ENCODE measurements at places on chromosomes 2 and 18. TPM values are rescaled to one million over a fixed set of nuclear protein-coding genes. Genes with fewer than 3 reads are reported as not detected.

Gene PASK
- 54.9 TPM for total RNA-seq

- H3K27me3 ChIP-seq: peaks cover 3% of the 10 kb centered on the region
- no peaks in the 10 kb centered on the region for H3K4me1 ChIP-seq
- H3K27ac ChIP-seq: no peak overlapping the region
- no peaks in the 10 kb centered on the region for H3K36me3 ChIP-seq
- no peak for DNase-seq
- no peak overlapping the region for H3K4me3 ChIP-seq
Observed at GRCh38 chr2:237289139-237289538, 124.8 kb downstream of the COL6A3 start.

Gene ACMSD
- total RNA-seq: not detected

Gene G6PC2
- total RNA-seq: not detected

GRCh38 chr2:31429759-31430438 lies 15.4 kb upstream of the XDH start:
- H3K27me3 ChIP-seq: no peaks in the 10 kb centered on the region
- DNase-seq: no peak
- H3K27ac ChIP-seq: no peak overlapping the region
- no peak overlapping the region for H3K4me3 ChIP-seq
- no peaks in the 10 kb centered on the region for H3K4me1 ChIP-seq

Gene C18orf54
- total RNA-seq: 4.0 TPM

DNA sequence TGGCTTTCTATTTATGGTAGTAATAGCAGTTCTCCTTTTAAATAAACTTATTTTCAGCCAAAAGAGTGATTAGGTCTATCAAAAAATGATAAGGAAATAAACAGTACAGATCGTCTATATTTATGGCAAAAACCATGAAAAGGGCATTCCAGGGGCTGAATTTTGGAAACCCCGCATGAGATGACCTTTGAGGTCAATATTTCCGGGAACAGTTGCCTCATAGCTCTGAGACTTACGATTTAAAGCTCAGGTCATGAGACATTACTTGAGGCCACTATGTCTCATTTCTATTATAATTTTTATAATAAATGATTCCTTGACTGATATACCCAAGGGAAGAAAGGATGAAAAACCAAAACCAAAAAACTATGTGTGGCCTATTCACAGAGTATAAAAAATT lies 101.1 kb downstream of the LDLRAD4 start:
- H3K4me3 ChIP-seq: no peak overlapping the region
- no peaks in the 10 kb centered on the region for H3K27me3 ChIP-seq
- no peak for DNase-seq
- H3K4me1 ChIP-seq: no peaks in the 10 kb centered on the region

DNA sequence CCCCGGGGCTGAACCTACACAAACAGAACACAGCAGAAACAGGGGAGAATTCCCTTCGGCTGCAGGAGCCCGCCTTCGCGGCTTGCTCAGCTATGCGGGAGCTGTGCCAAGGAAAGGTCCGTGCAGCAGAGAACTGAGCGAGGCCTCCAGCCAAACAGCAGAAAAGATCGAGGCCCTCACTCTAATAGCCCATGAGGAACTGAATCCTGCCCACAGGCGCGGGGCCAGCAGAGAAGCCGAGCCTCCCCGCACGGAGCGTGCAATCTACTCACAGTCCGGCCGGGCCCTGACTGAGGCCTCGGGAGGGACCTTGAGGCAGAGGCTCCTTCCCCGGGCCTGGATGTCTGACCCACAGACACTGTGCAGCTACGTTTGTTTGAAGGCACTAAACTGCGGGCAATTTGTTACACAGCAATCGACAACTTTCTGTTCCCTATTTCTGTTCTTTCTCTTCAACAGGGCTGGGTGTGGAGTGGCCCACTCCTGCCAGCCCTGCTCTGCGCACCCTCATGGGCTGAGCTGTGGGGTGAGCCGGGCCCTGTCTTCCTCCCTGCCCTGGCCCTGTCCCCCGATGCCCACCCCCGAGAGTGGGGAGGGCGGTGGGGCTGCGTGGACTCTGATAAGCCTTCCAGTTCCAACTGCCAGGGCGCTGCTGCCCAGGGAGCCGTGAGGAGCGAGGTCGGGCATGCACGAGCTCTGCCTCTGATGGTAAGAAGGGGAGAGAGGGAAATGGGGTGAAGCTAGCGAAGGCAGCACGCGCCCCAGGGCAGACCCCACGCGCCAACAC lies 13.7 kb downstream of the HES6 start:
- H3K4me1 ChIP-seq: no peaks in the 10 kb centered on the region
- H3K4me3 ChIP-seq: no peak overlapping the region
- no peak overlapping the region for H3K27ac ChIP-seq
- no peaks in the 10 kb centered on the region for H3K27me3 ChIP-seq
- no peak for DNase-seq

Gene ATP6V1C2
- total RNA-seq: not detected

- H3K27ac ChIP-seq: no peak overlapping the region
- peaks cover 6% of the 10 kb centered on the region for H3K27me3 ChIP-seq
- no peak overlapping the region for H3K4me3 ChIP-seq
- H3K36me3 ChIP-seq: no peaks in the 10 kb centered on the region
Observed at GRCh38 chr2:172704072-172704936, 31.3 kb upstream of the RAPGEF4 start.

DNA sequence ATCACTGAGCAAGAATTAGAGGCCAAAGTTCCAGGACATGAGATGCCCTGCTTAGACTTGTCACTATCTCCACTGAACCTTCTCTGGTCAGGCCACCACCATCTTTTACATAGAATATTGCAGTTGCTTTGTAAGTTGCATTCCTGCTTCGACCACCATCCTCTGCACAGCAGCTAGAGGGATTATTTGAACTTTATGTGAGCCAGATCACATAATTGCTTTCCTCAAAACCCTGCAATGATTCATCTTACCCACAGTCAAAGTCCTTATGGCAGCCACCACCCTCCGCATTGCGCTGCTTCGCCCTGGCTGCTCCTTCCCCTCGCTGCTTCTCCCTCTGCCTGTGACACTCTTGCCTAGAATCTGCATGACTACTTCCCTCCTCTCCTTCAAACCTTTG lies 111.3 kb downstream of the EML6 start:
- no peak for DNase-seq
- no peaks in the 10 kb centered on the region for H3K36me3 ChIP-seq

Gene LINC00305
- not detected for total RNA-seq

Gene ACOXL
- 1.1 TPM for total RNA-seq

DNA sequence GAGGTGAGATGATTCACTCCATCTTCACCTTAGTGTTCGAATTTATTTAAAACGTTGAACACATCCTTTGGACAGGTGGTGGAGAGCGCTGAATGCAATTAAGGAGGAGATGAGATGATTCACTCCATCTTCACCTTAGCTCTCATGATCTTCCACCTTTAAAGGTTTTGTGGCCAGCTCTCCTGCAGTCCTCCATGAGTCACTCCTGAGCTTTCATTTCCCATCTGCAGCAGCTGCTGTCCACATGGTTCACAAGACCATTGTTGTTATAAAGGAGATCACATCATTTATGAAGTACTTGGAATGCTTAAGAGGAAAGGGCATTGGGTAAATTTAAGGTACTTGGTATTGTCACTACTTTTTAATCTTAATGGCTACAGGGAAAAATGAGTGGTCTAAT lies 298.5 kb downstream of the PAX3 start:
- DNase-seq: no peak
- H3K27me3 ChIP-seq: no peaks in the 10 kb centered on the region
- H3K36me3 ChIP-seq: no peaks in the 10 kb centered on the region
- H3K4me3 ChIP-seq: no peak overlapping the region
- no peaks in the 10 kb centered on the region for H3K4me1 ChIP-seq

- H3K27me3 ChIP-seq: no peaks in the 10 kb centered on the region
- no peak for DNase-seq
- no peaks in the 10 kb centered on the region for H3K4me1 ChIP-seq
- H3K4me3 ChIP-seq: no peak overlapping the region
Observed at GRCh38 chr2:157459486-157459885, 15.6 kb upstream of the CYTIP start.

DNA sequence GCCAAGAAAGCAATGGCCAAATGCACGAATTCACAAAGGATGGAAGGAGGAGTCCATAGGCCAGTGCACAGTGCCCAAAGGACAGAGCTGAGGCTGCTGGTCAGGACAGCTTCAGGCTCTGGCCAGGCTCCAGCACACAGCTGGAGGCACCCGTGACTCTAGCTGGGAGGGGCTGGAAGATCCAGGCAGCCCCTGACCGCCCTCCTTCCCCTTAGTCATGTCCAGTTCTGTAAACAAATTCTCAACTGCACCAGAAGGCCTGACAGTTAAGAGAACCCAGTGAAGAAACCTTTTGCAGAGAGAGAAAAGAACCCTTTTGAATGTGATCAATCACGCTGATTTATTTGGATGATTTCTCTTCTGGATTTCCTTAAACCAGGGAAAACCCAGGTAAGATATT lies 7.7 kb upstream of the YWHAQ start:
- no peak overlapping the region for H3K27ac ChIP-seq
- DNase-seq: no peak
- no peaks in the 10 kb centered on the region for H3K27me3 ChIP-seq
- H3K4me3 ChIP-seq: no peak overlapping the region
- H3K36me3 ChIP-seq: no peaks in the 10 kb centered on the region

Gene PRLH
- total RNA-seq: not detected

GRCh38 chr2:218266316-218266979 lies 3.5 kb downstream of the AAMP start:
- H3K4me3 ChIP-seq: no peak overlapping the region
- H3K27me3 ChIP-seq: no peaks in the 10 kb centered on the region
- peaks cover 18% of the 10 kb centered on the region for H3K36me3 ChIP-seq
- H3K4me1 ChIP-seq: peaks cover 17% of the 10 kb centered on the region
- no peak overlapping the region for H3K27ac ChIP-seq

DNA sequence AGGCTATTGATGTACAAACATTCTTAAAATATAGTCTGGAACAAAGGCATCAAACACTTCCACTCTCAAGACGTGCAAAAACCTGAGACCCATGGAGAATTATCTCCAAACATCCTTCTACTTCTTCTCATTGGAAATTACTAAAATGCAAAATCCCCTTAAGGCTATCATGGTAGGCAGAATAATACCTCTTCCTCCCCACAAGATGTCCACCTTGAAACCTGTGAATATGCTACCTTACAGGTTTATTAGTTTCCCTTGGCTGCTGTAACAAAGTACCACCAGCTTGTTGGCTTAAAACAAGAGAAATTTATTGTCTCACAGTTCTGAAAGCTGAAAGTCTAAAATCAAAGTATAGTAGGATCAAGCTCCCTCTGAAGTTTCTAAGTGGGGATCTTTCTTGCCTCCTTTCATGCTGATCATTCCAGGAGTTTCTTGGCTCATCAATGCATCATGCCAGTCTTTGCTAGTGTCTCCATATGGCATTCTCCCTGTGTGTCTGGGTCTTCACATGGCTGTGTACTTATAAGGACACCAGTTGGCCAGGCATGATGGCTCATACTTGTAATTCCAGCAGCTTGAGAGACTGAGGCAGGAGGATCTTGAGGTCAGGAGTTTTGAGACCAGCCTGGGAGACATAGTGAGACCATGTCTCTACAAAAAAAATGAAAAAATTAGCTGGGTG lies 163.7 kb upstream of the NCK2 start:
- no peaks in the 10 kb centered on the region for H3K27me3 ChIP-seq
- no peak overlapping the region for H3K4me3 ChIP-seq
- H3K36me3 ChIP-seq: no peaks in the 10 kb centered on the region
- no peak for DNase-seq
- H3K27ac ChIP-seq: no peak overlapping the region
- H3K4me1 ChIP-seq: no peaks in the 10 kb centered on the region

Gene LYPD6
- total RNA-seq: not detected

DNA sequence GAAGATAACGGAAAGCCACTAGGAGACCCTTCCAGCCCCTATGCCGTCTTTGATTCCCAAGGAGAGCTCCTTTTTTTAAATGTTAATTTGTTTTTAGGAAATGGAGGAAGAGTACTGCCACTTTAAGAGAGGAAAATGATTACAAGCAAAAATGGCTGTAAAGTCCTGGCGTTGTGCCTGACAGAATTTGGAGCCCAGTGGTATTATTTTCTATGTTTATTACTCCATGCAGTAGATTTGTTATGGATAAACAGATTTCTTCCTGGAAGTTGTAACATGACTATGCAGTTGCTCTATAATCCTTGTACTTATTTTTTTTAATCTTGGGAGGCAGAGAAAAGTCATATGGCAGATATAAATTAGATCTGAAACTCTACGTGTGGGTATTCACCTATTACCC lies 141.3 kb downstream of the GBX2 start:
- H3K4me1 ChIP-seq: no peaks in the 10 kb centered on the region
- H3K4me3 ChIP-seq: no peak overlapping the region
- H3K27me3 ChIP-seq: no peaks in the 10 kb centered on the region
- no peaks in the 10 kb centered on the region for H3K36me3 ChIP-seq

Gene SP9
- total RNA-seq: not detected

- H3K27ac ChIP-seq: no peak overlapping the region
- no peaks in the 10 kb centered on the region for H3K27me3 ChIP-seq
- H3K36me3 ChIP-seq: no peaks in the 10 kb centered on the region
- H3K4me3 ChIP-seq: no peak overlapping the region
- DNase-seq: no peak
Observed at GRCh38 chr2:186780701-186781316, 68.2 kb downstream of the ZSWIM2 start.

DNA sequence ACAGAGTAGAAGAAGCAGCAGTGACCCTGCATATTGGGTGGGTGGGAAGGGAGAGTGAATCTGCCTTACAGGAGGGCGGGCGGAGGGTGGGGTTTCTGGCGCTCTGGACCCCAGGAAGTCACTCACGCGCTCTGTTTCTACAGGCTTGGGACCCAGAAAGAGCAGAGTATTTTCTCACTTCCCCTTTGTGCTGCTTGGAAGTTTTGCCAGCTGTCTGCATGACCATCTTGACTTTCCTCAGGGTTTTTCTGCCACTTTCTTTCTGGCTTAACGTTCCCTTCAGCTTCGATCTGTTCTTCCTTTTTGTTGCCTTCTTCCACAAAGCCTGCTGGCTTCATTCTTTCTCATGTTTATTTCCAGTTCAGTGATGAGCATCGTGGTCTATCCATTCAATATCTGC lies 383.1 kb downstream of the GALR1 start:
- H3K36me3 ChIP-seq: no peaks in the 10 kb centered on the region
- no peaks in the 10 kb centered on the region for H3K4me1 ChIP-seq
- no peak overlapping the region for H3K27ac ChIP-seq
- no peaks in the 10 kb centered on the region for H3K27me3 ChIP-seq
- no peak for DNase-seq

GRCh38 chr2:217928324-217929181 lies 74.2 kb downstream of the TNS1 start:
- no peaks in the 10 kb centered on the region for H3K4me1 ChIP-seq
- no peaks in the 10 kb centered on the region for H3K27me3 ChIP-seq
- H3K27ac ChIP-seq: no peak overlapping the region
- no peaks in the 10 kb centered on the region for H3K36me3 ChIP-seq
- no peak for DNase-seq
- H3K4me3 ChIP-seq: no peak overlapping the region

DNA sequence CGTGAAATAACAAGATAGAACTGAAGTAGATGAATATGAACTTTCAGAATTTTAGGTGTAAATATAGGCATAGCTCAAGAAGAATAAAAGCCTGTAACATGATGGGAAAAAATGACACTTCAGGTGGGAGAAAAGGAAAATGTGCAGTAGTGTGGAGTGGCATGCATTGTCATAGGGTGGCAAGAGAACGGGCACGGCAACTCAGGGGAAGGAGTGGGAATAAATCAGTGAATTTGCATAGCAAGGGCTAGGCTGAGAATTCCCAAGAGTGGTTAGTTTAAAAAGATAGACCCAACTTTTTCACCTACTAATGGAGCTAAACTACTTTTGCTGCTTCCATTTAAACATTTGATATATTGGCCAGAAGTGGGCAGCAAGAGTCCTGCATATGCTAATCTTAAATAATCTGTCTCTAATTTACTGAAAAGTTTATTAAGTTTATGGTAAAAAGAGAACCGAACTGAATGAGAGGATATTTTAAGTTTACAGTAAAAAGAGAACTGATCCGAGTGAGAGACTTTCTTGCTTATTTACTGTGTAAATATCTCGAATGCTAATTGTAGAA lies 228.1 kb downstream of the CTNNA2 start:
- DNase-seq: no peak
- H3K27ac ChIP-seq: no peak overlapping the region
- H3K4me3 ChIP-seq: no peak overlapping the region

Gene CYRIA
- total RNA-seq: 9.2 TPM

Measured in GM12878 (cell line).